Activated T-helper 1 cell treated with anti-CD3 and anti-CD28 coated beads, Interleukin-12 subunit alpha, Interleukin-12 subunit beta, Interleukin-2, Interleukin-4 antibody, amounts not matched to agents 30 ng/mL and 10 ng/mL and 1 ng/mL, durations not matched to agents 14 hours and 24 hours and 36 hours (primary cell): ENCODE measurements at places on chromosomes 1 and 21.

GRCh38 chr21:37737507-37737906 is 178.8 kb downstream of the KCNJ6 start:
- no peak overlapping the region for H3K4me3 ChIP-seq
- H3K4me1 ChIP-seq, result no peaks in the 10 kb centered on the region
- no peaks in the 10 kb centered on the region for H3K27me3 ChIP-seq
- DNase-seq, result no peak
- no peak overlapping the region for H3K27ac ChIP-seq

DNA sequence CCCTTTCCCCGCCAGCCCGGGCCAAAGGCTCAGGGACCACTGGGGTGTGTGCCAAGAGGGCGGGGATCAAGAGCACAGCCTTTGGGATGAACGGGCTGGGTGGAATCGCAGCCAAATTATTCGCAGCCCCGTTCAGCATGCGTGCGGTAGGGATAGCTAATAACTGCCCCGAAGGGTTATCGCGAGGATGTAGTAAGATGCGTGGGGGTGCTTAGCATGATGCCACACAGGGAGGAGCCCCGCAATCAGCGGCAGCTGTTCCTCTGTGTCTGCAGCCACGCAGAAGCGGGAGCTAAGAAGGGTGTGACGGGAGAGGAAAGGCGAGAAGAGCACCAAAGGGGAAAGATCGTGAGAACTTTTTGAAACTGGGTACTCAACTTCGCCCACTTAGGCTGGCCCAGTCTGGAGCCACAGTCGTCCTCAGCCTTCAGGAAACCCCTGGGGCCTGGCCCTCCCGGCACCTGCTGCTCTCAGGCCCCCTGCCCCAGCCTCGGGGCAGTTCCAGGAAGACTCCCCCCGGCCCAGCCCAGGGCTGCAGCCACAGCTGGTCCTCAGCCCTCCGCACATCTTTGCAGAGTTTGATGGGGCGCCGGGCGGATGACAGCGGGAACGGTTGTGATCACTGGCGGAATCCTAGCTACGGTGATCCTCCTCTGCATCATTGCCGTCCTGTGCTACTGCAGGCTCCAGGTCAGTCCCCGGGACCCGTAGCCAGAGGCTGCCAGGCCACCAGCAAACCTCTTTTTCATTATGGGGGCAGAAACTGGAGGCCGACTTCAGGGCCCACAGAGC is 64.9 kb downstream of the TOR1AIP2 start:
- no peak overlapping the region for H3K4me3 ChIP-seq
- peaks cover 25% of the 10 kb centered on the region for H3K4me1 ChIP-seq
- no peaks in the 10 kb centered on the region for H3K36me3 ChIP-seq
- DNase-seq, result no peak
- no peak overlapping the region for H3K27ac ChIP-seq
- H3K27me3 ChIP-seq, result peaks cover 14% of the 10 kb centered on the region

GRCh38 chr1:244654108-244655038 is 1.4 kb downstream of the DESI2 start:
- peaks cover 26% of the 10 kb centered on the region for H3K4me1 ChIP-seq
- no peaks in the 10 kb centered on the region for H3K27me3 ChIP-seq
- no peak overlapping the region for H3K27ac ChIP-seq
- H3K36me3 ChIP-seq, result peaks cover 21% of the 10 kb centered on the region

GRCh38 chr1:208419746-208420420 is 175.7 kb upstream of the PLXNA2 start:
- DNase-seq, result no peak
- no peak overlapping the region for H3K4me3 ChIP-seq
- peaks cover 2% of the 10 kb centered on the region for H3K27me3 ChIP-seq
- H3K36me3 ChIP-seq, result no peaks in the 10 kb centered on the region
- no peaks in the 10 kb centered on the region for H3K4me1 ChIP-seq

DNA sequence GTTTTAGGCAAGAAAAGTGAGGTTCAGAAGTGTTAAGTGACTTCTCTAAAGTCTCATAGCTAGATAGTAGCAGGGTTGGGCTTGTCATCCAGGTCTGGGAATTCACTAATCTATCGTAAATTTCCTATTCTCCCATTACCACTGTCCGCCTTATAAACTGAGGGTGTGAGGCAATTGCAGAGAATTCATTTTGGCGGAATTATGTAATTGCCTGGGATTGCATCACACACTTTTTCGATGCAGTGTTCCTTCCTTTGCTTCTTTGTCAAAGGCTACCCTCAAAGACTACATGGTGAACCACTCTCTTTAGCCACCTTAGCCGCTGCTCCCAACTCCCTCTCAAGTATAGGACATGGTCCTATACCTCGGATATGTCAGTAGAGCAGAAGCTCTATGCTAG is 19.1 kb downstream of the SELP start:
- H3K36me3 ChIP-seq, result peaks cover 4% of the 10 kb centered on the region
- H3K4me1 ChIP-seq, result peaks cover 20% of the 10 kb centered on the region
- no peak for DNase-seq
- H3K27ac ChIP-seq, result no peak overlapping the region
- no peak overlapping the region for H3K4me3 ChIP-seq
